ENCODE measurements at places on chromosomes 3 and 15. TPM values are rescaled to one million over a fixed set of nuclear protein-coding genes. Genes with fewer than 3 reads are reported as not detected.

- H3K4me3 ChIP-seq = no peak overlapping the region
- H3K36me3 ChIP-seq = no peaks in the 10 kb centered on the region
- no peak overlapping the region for H3K27ac ChIP-seq
These were observed 181.6 kb upstream of the RASGRP1 start for GRCh38 chr15:38746211-38746610.

The UPK1B gene
- not detected for total RNA-seq

The FBXO40 gene
- total RNA-seq = not detected

The KLHL40 gene
- total RNA-seq = not detected

The UBAP1L gene
- 3.5 TPM for total RNA-seq

All from activated CD8-positive, alpha-beta T cell treated with anti-CD3 and anti-CD28 coated beads, Interleukin-2, amount 10 ng/mL, durations not matched to agents 7 days and 5 days (primary cell).